SHP77 treated with DMSO at 0.1 percent for 48 hours (cell line): ENCODE measurements at places on chromosomes 2 and 18.

DNA sequence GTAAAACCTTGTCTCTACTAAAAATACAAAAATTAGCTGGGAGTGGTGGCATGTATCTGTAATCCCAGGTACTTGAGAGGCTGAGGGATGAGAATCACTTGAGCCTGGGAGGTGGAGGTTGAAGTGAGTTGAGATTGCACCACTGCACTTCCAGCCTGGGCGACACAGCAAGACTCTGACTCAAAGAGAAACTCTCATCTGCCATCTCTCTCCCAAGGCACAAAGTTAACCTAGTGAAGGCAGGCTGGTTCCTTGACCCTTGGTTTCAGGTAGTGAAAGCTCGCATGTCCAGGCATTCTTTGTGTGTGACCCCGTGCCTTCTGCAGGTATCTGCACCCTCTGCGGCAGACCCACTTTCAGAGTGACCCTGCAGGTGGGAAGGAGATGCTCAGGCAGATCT, 100.0 kb downstream of the WDSUB1 start:
- no peak for DNase-seq

GRCh38 chr2:128585706-128586105, 267.0 kb upstream of the HS6ST1 start:
- no peak for DNase-seq

GRCh38 chr2:86791573-86791972, 860 bp upstream of the CD8A start:
- DNase-seq = no peak

DNA sequence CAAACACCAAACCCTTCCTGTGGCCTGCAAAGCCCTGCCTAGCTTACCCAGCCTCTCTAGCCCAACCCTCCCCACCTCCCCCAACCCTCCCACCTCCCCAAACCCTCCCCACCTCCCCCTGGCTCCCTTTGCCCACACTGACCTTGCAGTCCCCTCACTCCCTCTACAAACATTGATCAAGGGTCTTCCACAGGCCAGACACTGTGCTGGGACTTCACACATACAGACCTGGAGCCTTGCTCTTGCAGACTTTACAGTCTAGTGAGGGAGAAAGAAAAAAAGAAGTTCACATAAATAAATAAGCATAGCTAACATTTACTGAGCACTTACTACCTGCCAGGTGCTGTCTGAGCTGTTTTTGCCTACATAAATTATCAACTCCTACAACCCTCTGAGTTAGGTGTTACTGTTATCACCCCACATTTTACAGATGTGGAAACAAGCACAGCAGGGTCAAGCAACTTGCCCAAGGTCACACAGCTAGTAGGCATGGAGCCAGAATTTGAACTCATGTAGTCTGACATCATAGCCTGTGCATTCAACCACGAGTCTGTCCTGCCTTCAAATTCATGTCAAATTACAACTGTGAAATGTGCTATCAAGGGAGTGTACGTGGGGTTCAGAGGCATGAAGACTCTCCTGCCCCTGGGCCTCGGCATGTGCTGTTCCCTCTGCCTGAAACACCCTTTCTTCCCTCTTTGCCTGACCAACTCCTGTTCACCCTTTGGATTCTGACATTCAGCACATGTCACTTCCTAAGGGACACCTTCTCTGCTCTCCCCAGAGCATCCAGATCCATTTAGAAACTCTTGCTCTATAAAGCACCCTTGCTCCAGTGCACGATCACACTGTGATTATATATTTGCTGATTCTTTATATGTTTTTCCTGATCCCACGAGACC, 209.9 kb downstream of the TNS1 start:
- no peak for DNase-seq

- DNase-seq = no peak
Observed at GRCh38 chr2:44459739-44460138, 98.0 kb downstream of the CAMKMT start.

DNA sequence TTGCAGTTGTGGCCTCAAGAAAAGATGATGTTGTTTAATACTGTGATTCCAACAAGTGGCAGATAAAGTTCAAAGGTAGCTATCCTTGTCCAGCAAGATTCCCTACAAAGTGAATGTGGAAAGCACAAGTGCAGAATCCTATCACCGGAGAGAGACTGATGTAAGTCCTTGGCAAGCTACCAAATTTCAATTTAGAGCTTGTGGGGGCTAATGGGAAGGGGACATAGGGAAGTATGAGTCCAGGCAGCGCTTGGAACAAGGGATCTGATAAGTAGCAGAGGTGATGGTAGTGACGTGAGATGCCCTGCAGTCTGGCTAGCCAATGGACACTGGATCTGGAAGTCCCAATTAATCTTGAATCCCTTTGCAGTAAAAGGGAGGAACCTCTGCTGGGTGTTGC, 165.2 kb upstream of the DTNA start:
- no peak for DNase-seq

DNA sequence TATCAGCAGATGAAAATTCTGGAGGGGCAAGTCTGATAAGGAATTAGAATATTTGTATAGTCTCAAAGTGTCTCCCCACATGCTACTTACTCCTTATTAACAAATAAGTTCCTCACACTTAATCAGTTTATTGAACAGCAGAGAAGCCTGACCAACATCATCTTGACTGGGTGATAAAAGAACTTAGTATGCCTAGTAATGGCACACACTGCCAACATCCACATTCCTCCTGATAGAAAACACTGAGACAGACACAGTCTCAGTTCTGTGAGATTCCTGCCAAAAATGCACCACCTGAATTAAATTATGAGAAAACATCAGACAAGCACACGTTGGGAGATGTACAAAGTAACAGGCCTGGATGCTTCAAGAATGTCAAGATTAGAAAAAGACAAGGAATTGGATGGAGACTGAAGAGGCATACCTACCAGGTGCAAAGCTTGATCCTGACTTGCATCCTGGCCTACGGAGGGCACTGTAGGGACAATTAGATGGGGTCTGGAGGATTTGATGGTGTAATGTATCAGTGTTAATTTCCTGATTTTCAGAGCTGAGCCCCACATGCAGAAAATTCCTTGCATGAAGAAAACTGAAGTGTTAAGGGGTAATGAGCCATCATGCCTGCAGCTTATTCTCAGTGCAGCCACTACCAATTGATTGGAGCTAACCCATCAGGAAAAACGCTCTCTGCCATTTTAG, 200.4 kb upstream of the SH3BP4 start:
- DNase-seq = no peak

- no peak for DNase-seq
Observed at GRCh38 chr2:184743096-184743495, 144.8 kb downstream of the ZNF804A start.

DNA sequence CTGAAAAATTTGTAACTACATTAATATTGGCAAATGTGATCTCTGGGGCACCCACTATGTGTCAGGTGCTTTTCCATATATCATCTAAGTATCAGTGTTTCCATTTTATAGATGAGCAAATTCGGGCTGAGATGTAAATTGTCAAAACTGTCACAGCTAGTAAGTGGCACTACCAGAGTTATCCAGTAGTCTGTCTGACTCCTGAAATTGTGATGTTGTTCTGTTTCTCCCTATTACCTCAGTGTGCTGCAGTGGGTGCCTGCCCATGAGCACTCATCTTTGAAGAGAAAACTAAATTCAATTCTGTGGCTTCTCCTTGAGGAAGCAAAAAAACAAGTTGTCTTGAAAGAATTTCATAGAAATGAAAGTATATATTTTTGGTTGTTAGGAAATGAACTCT, 467.4 kb upstream of the FANCL start:
- DNase-seq = no peak

- no peak for DNase-seq
Observed at GRCh38 chr2:206881708-206882410, 57.5 kb upstream of the CPO start.

- no peak for DNase-seq
Observed at GRCh38 chr2:108623616-108624015, 89.3 kb downstream of the LIMS1 start.

GRCh38 chr2:9809448-9810088, 33.7 kb upstream of the TAF1B start:
- DNase-seq = no peak

DNA sequence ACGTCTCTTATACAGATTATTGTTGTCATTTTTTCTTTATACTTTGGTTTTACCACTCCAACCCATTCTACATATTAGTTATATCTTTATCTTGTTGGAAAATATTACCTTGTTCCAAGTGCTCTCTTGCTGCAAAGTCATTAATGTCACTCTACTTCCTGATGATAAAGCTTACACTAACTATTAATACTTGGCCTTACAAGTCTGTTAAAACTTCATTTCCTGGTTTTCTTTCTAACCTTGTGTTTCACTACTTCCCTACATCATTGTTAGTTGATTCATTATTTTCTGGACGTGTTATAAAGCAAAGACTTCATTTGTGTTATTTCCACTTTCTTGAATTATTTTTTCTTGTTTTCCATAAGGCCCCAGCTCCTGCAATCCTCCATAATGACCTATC, 382.6 kb upstream of the CDH20 start:
- DNase-seq = no peak

DNA sequence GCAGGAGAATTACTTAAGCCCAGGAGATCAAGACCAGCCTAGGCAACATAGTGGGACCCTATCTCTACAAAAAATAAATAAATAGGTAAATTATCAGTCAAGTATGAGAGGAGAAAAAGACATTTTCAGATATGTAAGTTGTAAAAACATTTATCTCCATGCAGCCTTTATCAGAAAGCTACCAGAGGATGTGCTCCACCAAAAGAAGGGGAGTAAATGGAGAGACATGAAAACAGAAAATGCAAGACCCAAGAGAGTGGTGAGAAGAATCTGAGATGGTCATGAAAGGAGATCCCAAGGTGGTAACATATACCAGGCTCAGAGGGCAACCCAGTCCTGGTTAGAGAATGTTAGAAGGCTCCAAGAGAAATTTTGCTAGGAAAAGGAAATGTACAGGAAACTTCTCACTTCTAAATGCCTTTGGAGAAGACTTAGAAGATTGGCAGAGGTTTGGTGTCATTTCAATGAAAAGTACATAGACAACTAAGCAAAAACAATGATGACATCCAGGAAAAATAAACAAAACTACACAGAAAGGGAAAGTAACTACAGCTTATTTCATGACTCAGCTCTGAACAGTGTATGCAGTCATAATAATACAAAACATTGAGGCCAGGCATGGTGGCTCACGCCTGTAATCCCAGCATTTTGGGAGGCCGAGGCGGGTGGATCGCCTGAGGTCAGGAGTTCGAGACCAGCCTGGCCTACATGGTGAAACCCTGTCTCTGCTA, 19.5 kb downstream of the CIB4 start:
- no peak for DNase-seq

- DNase-seq = no peak
Observed at GRCh38 chr2:238888781-238889180, 40.9 kb downstream of the TWIST2 start.

DNA sequence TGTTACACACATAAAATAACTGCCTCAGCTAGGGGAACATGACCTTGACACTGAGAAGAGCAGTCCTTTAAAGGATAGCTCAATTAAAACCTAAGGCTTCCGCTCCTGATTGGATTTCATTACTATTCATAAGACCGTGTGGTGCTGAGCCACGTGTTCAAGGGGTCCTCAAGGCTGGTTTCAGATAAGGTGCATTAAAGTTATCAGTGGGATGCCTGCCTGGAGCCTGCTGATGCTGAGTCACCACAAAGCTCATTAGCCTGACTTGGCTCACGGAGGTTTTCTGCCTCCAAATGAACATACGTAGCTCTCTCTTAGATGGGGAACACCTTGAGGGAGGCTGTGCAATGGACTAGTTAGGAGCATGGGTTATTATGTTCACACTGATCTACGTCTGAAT, 518.9 kb downstream of the TDRD15 start:
- DNase-seq = no peak

GRCh38 chr18:48861181-48861708, 89.5 kb downstream of the SMAD7 start:
- no peak for DNase-seq

GRCh38 chr2:128464456-128464855, 145.8 kb upstream of the HS6ST1 start:
- no peak for DNase-seq

- DNase-seq = no peak
Observed at GRCh38 chr18:32470460-32470713, 295 bp downstream of the GAREM1 start.

- DNase-seq = no peak
Observed at GRCh38 chr2:9256570-9257043, 50.0 kb downstream of the ASAP2 start.

GRCh38 chr2:11030909-11031308, 119.2 kb downstream of the KCNF1 start:
- no peak for DNase-seq

GRCh38 chr2:232896720-232897597, 26.9 kb downstream of the SNORC start:
- no peak for DNase-seq

DNA sequence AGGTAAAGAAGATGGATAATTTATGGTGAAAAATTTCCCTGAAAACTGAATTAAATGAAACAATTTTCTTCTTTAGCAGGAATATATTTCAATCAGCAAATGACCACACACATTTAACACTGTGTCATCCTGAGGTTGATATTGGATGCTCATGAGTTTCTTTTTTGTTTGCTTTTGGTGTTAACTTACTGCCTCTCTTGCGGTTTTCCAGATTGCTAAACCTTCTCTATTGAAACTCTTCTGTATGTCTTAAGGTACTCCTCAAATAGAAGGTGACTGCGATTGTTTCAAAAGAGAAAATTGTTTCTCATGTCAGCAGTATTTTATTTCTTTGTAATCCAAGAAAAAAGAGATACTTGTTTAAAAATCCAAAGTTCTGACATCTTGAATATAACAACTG, 99.1 kb downstream of the LRRTM1 start:
- DNase-seq = no peak

- DNase-seq = no peak
Observed at GRCh38 chr2:1521878-1522830, 108.9 kb downstream of the TPO start.

DNA sequence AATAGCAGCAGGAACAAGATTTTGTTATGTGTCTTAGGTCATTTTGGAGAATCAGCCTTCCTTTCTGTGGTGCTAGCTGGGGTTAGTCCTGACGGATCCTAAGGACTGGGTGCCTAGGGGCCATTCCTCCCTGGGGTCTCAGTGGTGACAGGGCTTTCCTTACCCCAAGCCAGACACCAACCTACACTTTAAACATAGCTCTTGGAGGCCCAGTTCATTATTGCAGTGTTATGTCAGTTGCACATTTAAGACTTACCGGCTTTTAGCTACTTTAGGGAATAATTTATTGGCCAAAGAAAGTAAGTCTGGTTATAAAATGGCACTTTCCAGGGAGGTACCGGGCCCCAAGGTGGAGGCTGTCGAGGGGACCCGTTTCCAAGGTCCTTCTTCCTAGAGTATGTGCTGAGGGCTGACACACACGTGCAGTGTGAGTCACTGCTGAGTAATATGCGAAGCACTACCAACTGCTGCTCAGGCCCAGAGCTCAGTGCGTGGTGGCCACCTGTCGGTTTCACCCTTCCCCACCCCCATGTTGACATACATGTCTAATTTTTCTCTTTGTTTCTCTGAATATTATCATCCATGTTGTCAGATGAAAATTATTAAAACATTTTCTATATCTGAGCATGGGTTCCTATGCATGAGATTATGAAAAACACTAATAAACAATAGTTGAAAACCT, 37.0 kb upstream of the GRHL1 start:
- no peak for DNase-seq

- no peak for DNase-seq
Observed at GRCh38 chr2:237195396-237196120, 109.9 kb downstream of the COPS8 start.

GRCh38 chr2:222761888-222762287, 90.4 kb downstream of the MOGAT1 start:
- no peak for DNase-seq

- no peak for DNase-seq
Observed at GRCh38 chr2:68292108-68292710, 27.5 kb downstream of the CNRIP1 start.
